ENCODE measurements at places on chromosomes 11 and 22.

- no peak overlapping the region for H3K4me3 ChIP-seq
- H3K27ac ChIP-seq, result no peak overlapping the region
- H3K27me3 ChIP-seq, result no peaks in the 10 kb centered on the region
- DNase-seq, result no peak
These were observed 12.1 kb upstream of the OMP start for GRCh38 chr11:77090373-77091111.

GRCh38 chr11:34126959-34127848 lies 21.8 kb downstream of the NAT10 start:
- DNase-seq, result no peak
- no peaks in the 10 kb centered on the region for H3K4me1 ChIP-seq
- H3K27me3 ChIP-seq, result no peaks in the 10 kb centered on the region
- H3K27ac ChIP-seq, result no peak overlapping the region
- no peak overlapping the region for H3K4me3 ChIP-seq
- peaks cover 56% of the 10 kb centered on the region for H3K36me3 ChIP-seq

GRCh38 chr11:131674051-131674755 lies 303.8 kb downstream of the NTM start:
- peak; percentile 72 for DNase-seq
- peaks cover 30% of the 10 kb centered on the region for H3K27me3 ChIP-seq
- H3K4me3 ChIP-seq, result no peak overlapping the region
- H3K4me1 ChIP-seq, result no peaks in the 10 kb centered on the region

DNA sequence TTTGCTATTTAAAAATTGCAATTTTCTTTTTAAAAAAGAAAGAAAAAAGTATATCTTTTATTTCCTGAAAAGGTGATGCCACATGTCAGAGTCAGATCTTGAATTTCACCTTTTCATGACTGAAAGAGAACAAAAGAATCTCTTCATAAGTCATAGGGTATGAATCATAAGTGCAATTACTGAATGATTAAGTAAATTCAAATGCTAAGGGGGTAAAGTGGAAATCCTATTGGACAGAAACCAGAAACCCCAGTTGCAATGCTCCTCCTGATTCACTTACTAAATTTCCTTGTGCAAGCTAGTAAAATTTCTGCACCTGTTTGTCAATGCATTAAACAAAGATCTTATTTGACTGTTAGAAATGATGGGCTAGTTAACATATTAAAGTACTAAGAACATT lies 8.2 kb upstream of the PRRG4 start:
- H3K4me1 ChIP-seq, result peaks cover 6% of the 10 kb centered on the region
- H3K36me3 ChIP-seq, result peaks cover 1% of the 10 kb centered on the region
- no peak for DNase-seq
- H3K4me3 ChIP-seq, result no peak overlapping the region
- no peak overlapping the region for H3K27ac ChIP-seq

DNA sequence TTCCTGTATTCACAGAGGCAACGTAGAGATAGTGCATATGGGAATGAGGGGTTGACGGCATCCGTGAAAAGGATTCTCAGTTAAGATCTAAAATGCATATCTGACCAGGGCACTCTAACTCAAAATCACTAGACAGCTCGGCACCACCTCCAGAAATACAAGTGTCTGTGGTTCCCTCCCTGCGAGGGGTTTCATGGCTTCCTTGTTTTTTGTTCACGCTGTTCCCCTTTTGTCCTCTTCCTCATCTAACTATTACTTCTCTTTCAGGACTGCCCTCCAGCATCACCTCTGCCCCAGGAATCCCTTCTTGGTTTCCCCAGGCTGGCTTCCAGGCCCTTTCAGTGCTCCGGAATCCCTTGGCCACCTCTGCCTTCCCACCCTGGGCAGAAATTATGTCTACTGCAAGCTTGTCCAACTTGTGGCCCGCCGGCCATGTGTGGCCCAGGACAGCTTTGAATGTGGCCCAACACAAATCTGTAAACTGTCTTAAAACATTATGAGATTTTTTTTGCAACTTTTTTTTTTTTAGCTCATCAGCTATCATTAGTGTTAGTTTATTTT lies 159.9 kb downstream of the FBXO7 start:
- no peaks in the 10 kb centered on the region for H3K27me3 ChIP-seq
- no peak for DNase-seq
- no peak overlapping the region for H3K4me3 ChIP-seq
- H3K4me1 ChIP-seq, result peaks cover 2% of the 10 kb centered on the region
- no peaks in the 10 kb centered on the region for H3K36me3 ChIP-seq

DNA sequence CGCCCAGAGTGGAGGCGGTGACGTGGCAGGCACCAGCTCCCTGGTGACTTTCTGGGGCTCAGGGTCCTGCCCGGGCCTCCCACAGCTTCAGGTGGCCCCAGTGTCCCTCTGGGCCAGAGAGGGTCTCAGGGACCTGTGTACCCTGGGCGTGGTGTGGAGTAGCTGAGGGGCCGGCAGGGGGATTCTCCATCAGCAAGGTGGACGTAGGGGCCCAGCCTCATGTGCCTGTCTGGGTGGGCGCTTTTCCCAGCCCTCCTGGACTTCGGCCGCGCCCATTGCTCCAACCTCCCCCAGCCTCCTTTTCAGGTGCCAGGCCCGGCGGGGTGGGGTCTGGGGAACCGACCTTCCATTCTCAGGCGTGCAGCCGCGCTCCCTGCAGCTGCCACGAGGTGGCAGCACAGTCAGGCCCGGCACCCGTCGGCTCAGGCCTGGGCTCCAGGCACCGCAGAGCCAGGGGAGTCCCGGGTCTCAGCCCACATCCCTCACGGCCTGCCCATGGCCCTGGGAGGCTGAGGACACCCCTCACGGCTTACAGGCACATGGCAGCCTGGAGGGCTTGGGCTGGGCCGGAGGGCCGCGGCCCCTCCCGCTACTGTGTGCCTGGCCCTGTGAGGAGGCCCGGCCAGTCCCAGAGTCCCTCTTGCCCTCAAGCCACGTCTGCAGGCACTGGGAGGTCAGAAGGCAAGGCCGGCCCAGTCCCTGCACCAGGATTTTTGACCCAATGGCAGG lies 19.9 kb upstream of the MUC5B start:
- peaks cover 6% of the 10 kb centered on the region for H3K27me3 ChIP-seq
- peak; percentile 48 for DNase-seq
- H3K4me3 ChIP-seq, result no peak overlapping the region
- H3K4me1 ChIP-seq, result no peaks in the 10 kb centered on the region
- no peak overlapping the region for H3K27ac ChIP-seq
- no peaks in the 10 kb centered on the region for H3K36me3 ChIP-seq

DNA sequence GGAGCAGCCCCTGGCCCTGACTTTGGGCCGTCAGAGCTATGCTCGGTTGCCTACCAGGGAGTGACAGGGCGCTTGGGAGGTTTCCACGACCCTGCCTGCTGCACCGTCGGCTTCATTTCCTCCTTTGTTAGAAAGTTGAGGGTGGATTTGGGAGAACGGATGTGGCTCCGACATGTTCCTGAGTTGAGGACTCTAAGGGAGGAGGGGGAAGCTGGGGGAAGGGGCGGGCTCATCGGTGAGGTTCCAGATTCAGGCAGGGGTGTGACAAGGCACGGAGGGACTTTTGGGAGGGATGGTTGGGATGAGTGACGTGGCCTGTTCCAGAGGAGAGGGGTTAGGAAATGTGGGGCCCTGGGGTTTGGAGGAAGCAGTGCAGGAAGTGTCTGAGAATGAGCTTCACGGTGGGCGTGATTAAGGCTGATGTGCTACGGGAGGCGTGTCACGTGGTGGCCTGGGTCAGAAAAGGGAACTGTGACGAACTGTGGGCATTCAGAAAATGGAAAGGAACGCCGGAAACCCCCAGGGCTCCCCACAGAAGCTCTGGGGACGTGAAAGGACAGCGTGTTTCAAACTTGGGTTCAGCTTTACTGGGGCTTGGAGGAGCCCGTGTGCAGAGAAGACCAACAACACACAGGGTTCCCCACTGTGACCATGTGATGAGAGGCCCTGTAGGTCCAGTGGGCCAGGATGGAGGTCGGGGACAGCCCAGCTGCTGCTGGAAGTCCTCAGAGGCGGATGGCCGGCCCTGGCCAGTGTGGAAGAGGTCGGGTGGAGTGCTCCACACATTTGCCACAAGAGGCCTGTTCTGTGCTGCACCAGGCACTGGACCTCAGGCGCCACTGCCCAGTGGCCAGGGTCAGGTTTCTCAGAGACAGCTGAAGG lies 2.8 kb downstream of the PARVB start:
- peak overlapping the region; percentile 27 for H3K27ac ChIP-seq
- peak overlapping the region; percentile 9 for H3K4me3 ChIP-seq
- H3K27me3 ChIP-seq, result peaks cover 6% of the 10 kb centered on the region
- H3K36me3 ChIP-seq, result no peaks in the 10 kb centered on the region

GRCh38 chr11:4482445-4482844 lies at the start of gene OR52K1:
Gene OR52K1, plus strand, starts transcription at chr11:4482646. Its CDS starts 6,255 bp downstream, at chr11:4488901.
- no peaks in the 10 kb centered on the region for H3K36me3 ChIP-seq
- DNase-seq, result no peak
- no peak within 1 kb of the TSS for H3K27ac ChIP-seq
- peaks cover 4% of the 10 kb centered on the region for H3K27me3 ChIP-seq
- H3K4me1 ChIP-seq, result peaks cover 2% of the 10 kb centered on the region
- no peak within 1 kb of the TSS for H3K4me3 ChIP-seq

GRCh38 chr22:17641269-17641668 lies 2.7 kb downstream of the BCL2L13 start:
- no peak for DNase-seq
- no peaks in the 10 kb centered on the region for H3K27me3 ChIP-seq
- no peak overlapping the region for H3K27ac ChIP-seq
- peaks cover 6% of the 10 kb centered on the region for H3K36me3 ChIP-seq
- H3K4me3 ChIP-seq, result no peak overlapping the region

- H3K4me1 ChIP-seq, result peaks cover 55% of the 10 kb centered on the region
These were observed 16.1 kb downstream of the LRP5 start for GRCh38 chr11:68328374-68329091.

DNA sequence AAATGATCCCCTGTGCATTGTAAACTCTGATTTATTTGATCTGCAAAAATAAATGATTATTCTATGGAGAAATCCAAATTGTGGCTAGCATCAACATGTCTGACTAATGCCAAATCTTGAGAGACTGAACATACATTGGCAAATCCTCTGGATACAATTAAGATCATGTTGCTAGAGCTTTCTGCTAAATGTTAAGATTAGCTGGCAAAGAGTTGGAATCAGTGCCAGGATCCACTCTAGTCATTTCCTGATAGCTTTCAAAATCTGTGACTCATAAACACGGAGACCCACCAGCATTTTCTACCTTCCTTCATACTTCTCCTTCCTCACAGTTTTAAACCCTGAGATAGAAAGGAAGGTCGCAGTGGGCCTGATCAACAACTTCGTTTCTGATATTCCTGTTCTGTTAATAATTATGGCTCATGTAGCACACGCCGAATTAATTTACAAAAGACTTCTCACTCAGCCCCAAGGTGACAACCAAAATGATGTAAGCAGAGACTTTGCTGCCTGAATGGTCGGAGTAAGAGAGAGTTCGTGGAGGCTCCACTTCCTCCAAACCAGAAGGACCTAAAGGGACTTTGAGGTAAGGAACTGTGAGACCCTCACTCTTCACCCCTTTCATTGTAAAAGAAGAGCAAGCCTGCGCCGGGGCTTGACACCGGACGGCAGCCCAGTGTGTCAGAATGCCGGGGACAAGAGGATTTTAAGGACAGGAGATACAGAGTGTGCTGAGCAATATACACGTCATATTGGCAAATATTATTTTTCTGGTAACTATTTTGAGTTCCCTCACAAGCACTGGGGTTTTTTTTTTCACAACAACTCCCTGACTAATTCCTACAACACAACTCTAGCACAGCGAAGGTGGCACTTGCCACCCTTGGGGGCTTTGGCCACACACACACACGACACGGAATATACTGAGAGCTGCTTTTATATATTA lies 42.0 kb downstream of the SERPINH1 start:
- no peak for DNase-seq
- peaks cover 21% of the 10 kb centered on the region for H3K27me3 ChIP-seq
- H3K36me3 ChIP-seq, result no peaks in the 10 kb centered on the region
- no peak overlapping the region for H3K27ac ChIP-seq

GRCh38 chr11:87861030-87861429 lies 314.2 kb downstream of the RAB38 start:
- H3K27me3 ChIP-seq, result peaks cover 1% of the 10 kb centered on the region
- H3K27ac ChIP-seq, result no peak overlapping the region
- H3K4me3 ChIP-seq, result no peak overlapping the region
- H3K36me3 ChIP-seq, result no peaks in the 10 kb centered on the region
- peaks cover 8% of the 10 kb centered on the region for H3K4me1 ChIP-seq

DNA sequence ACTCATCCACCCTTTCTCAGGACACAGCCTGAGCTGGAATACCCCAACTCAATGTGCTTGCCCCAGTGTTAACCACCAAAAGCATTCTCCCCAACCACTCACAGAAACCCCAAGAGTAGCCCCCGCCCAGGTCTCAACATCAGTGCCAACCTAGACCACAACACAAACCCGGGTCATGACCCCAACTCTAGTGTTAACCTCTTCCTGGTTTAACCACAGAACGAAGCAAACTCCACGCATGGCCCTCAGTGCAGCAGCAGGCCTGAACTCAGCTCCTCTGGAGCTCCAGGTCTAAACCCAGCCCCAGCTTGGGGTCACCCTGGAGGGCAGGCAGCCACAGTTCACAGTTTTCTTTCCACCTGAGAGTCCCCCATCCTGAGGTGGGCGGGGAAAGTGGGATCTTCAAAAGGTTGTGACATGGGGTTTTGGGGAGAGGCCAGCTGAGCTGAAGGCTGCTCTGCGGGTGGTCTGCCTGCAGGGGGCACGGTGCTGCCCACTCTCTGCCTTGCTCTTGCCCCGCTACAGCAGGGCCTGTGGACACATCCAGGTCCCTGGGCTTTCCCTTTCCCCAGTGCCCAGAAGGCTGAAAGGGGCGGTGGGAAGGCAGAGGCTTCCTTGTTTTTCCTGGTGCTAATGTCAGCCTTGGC lies 37.9 kb downstream of the NECTIN1 start:
- H3K4me1 ChIP-seq, result peaks cover 78% of the 10 kb centered on the region
- DNase-seq, result no peak
- H3K27me3 ChIP-seq, result no peaks in the 10 kb centered on the region

GRCh38 chr11:40293655-40294348 lies 1165.7 kb downstream of the LRRC4C start:
- H3K27me3 ChIP-seq, result peaks cover 38% of the 10 kb centered on the region
- no peaks in the 10 kb centered on the region for H3K36me3 ChIP-seq
- peaks cover 53% of the 10 kb centered on the region for H3K4me1 ChIP-seq
- peak; percentile 48 for DNase-seq
- H3K4me3 ChIP-seq, result peak overlapping the region; percentile 81

DNA sequence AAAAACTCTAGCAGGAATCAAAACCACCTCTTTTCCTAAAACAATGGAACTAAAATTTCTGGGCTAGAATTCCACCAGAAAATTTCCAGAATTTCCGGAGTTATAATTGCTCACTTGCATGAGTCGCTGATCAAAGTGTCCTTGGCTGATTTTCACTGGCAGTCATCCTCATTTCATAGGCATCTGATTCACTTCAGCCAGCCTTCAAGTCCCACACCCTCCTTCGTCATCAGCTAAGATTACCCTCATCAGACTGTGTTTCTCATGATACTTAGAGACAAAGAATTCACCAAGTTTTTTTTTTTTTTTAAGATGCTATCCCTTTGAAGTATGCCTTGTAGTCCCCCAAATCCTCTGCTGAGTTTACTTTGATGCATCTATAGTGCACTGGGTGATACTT lies 71.5 kb upstream of the RAB38 start:
- no peak for DNase-seq
- H3K4me1 ChIP-seq, result peaks cover 5% of the 10 kb centered on the region
- no peak overlapping the region for H3K4me3 ChIP-seq
- no peaks in the 10 kb centered on the region for H3K27me3 ChIP-seq
- no peak overlapping the region for H3K27ac ChIP-seq

Data from mesothelial cell of epicardium (in vitro differentiated cells).